Right ventricle myocardium superior (tissue), 1 donor: ENCODE measurements at places on chromosomes 13 and 19. TPM values are rescaled to one million over a fixed set of nuclear protein-coding genes. Genes with fewer than 3 reads are reported as not detected.

Gene STOML3
- not detected for total RNA-seq

DNA sequence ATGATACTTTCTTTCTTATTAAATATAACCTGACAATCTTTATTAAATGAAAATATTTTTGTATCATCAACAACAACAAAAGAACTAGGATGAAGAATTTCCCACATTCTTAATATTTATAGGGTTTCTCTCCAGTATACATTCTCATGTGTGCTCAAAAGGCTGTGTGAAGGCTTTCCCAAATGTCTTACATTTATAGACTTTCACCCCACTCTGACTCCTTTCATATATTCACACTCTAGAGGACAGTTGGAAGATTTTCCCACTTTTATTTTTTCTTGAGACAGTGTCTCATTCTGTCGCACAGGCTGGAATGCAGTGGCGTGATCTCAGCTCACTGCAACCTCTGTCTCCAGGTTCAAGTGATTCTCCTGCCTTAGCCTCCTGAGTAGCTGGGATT is 22.4 kb downstream of the ZNF14 start:
- DNase-seq = no peak

GRCh38 chr19:17192751-17193150 is 22.4 kb upstream of the USE1 start:
- no peak for DNase-seq

DNA sequence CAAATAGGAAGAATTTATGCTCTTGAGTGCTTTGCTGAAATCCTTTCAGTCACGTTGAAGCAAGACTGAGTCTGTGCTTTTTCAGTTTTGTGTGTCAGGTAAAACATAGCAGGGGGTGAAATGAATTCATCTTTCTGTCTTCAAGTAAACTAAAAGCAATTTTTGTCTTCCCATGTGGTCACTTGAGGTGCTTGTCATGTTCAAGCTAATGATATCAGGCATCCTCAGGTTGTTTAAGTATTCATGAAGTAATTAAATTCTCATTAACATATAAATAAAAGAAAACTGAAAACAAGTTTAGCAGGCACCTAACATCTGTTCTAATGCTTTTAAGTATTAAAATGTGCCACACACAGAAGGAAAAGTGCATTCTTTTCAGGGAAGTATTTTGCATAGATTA is 2701.3 kb downstream of the PCDH9 start:
- DNase-seq = no peak

GRCh38 chr13:109272595-109273325 is 513.6 kb downstream of the IRS2 start:
- DNase-seq = no peak

GRCh38 chr19:18422530-18423191 is 3.5 kb downstream of the SSBP4 start:
- no peak for DNase-seq
